Activated T-helper 1 cell treated with anti-CD3 and anti-CD28 coated beads, Interleukin-12 subunit alpha, Interleukin-12 subunit beta, Interleukin-2, Interleukin-4 antibody, amounts not matched to agents 30 ng/mL and 10 ng/mL and 1 ng/mL, durations not matched to agents 14 hours and 24 hours and 36 hours (primary cell): ENCODE measurements at places on chromosomes 6 and 20. TPM values are rescaled to one million over a fixed set of nuclear protein-coding genes. Genes with fewer than 3 reads are reported as not detected.

- peaks cover 15% of the 10 kb centered on the region for H3K4me1 ChIP-seq
- DNase-seq: no peak
- no peak overlapping the region for H3K4me3 ChIP-seq
- peaks cover 3% of the 10 kb centered on the region for H3K27me3 ChIP-seq
- H3K27ac ChIP-seq: no peak overlapping the region
These were observed 7.1 kb downstream of the SGK1 start for GRCh38 chr6:134310817-134311216.

DNA sequence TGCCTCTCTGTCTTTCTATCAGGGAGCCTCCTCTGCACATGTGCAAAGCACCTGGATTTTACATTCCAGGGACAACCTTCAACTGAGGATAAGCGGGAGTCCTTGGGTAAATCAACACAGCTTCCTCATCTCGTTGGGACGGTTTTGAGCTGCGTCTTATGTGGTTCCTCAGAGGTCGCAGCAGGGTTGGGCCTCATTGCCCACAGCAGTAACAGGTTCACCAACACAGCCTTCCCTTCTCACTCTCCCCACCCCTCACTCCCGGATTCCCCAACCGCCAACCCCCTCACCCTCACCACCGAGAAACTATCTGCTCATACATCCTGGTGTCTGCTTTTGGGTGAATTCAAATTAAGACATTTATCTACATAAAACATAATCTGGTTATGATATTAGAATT lies 155.8 kb upstream of the GGTLC1 start:
- H3K4me3 ChIP-seq: no peak overlapping the region
- no peaks in the 10 kb centered on the region for H3K36me3 ChIP-seq
- no peaks in the 10 kb centered on the region for H3K4me1 ChIP-seq
- no peak overlapping the region for H3K27ac ChIP-seq
- H3K27me3 ChIP-seq: no peaks in the 10 kb centered on the region

DNA sequence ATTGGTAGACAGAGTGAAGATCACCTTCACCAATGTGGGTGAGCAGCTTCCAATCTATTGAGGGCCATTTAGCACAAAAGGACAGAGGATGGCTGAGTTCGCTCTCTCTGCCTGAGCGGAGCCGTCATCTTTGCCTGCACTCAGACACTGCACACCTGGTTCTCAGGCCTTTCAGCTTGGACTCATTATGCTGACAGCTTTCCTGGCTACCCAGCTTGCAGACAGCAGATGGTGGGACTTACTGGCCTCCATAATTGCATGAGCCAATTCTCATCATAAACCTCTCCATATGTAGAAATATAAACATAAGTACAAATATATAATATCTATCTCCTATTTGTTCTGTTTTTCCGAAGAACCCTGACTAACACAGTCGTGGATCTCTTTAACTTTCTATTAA lies 13.7 kb downstream of the TBXT start:
- no peaks in the 10 kb centered on the region for H3K36me3 ChIP-seq
- DNase-seq: no peak
- no peaks in the 10 kb centered on the region for H3K4me1 ChIP-seq
- no peak overlapping the region for H3K4me3 ChIP-seq
- H3K27me3 ChIP-seq: peaks cover 2% of the 10 kb centered on the region

- no peaks in the 10 kb centered on the region for H3K36me3 ChIP-seq
- peaks cover 15% of the 10 kb centered on the region for H3K27me3 ChIP-seq
- H3K4me1 ChIP-seq: no peaks in the 10 kb centered on the region
- no peak overlapping the region for H3K4me3 ChIP-seq
- DNase-seq: no peak
These were observed 101.9 kb downstream of the LIN28B start for GRCh38 chr6:105058846-105059245.

DNA sequence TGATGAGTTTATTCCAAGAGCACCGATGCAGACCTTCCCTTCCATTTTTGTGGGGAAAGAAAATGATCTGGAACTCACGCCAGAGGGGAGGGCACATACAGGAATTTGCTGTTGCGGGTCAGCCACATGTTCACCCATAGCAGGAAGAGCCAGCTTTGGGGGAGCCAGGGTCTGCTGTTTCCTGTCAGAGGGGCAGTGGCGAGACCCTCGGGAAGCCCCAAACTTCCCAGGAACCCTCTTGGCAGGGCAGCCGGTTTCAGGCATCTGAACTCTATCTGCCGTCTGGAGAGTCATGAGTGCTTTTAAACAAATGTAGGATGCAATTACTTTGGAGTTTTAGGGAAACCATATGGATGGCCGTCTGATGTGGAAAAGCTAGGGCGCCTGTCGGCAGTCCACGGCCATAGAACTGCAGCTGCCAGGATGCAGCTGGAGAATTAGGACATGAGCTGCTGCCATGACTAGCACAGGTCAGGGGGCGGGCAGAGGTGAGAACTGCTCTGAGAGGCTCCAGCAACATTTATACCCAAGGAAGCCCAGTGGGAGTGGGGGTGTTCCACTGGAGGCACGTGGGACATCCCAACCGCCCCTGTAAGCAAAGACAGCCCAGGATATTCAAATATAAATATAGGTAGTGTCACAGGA lies 14.8 kb upstream of the SERPINB9 start:
- H3K36me3 ChIP-seq: peaks cover 4% of the 10 kb centered on the region
- H3K4me3 ChIP-seq: no peak overlapping the region
- peaks cover 3% of the 10 kb centered on the region for H3K27me3 ChIP-seq
- no peak overlapping the region for H3K27ac ChIP-seq
- DNase-seq: no peak
- H3K4me1 ChIP-seq: peaks cover 16% of the 10 kb centered on the region

DNA sequence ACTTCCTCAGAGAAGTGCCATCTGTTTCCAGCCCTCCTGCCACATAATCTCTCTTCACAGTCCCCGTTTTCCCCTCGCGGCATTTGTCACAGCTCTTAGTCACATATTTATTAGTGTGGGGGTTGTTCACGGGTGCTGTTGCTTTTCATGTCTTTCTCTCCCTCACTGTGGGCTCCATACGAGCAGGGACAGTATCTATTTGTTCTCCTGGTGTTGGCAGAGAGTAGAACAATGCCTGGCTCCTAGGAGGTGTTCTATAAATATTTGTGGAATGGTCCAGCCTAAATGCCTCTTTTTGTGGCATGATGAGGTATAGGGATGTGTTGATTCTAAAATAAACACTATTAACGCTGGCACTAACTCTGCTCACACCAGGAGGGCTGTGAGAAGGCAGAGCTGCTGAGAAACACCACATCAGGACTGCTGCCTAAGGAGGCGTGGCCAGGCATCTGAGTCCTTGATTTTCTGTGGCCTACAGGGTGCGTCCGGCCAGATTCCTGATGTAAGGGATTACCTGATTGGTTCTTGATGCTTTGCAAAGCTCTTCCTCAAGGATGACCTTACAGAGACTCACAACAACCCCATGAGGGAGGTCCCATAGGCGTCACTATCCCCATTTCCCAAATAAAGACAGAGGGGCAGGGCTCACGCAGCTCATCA lies 219.8 kb upstream of the ARID1B start:
- no peak overlapping the region for H3K27ac ChIP-seq
- H3K4me1 ChIP-seq: no peaks in the 10 kb centered on the region
- H3K27me3 ChIP-seq: peaks cover 7% of the 10 kb centered on the region
- no peak overlapping the region for H3K4me3 ChIP-seq
- DNase-seq: no peak
- no peaks in the 10 kb centered on the region for H3K36me3 ChIP-seq

GRCh38 chr6:20949138-20949537 lies 414.9 kb downstream of the CDKAL1 start:
- H3K4me1 ChIP-seq: peaks cover 7% of the 10 kb centered on the region
- no peak for DNase-seq
- no peaks in the 10 kb centered on the region for H3K27me3 ChIP-seq
- no peak overlapping the region for H3K27ac ChIP-seq
- no peak overlapping the region for H3K4me3 ChIP-seq
- H3K36me3 ChIP-seq: no peaks in the 10 kb centered on the region

- H3K4me1 ChIP-seq: no peaks in the 10 kb centered on the region
- no peaks in the 10 kb centered on the region for H3K36me3 ChIP-seq
- DNase-seq: no peak
- no peak overlapping the region for H3K4me3 ChIP-seq
- H3K27ac ChIP-seq: no peak overlapping the region
These were observed 162.5 kb downstream of the KHDC1L start for GRCh38 chr6:73062837-73063236.

DNA sequence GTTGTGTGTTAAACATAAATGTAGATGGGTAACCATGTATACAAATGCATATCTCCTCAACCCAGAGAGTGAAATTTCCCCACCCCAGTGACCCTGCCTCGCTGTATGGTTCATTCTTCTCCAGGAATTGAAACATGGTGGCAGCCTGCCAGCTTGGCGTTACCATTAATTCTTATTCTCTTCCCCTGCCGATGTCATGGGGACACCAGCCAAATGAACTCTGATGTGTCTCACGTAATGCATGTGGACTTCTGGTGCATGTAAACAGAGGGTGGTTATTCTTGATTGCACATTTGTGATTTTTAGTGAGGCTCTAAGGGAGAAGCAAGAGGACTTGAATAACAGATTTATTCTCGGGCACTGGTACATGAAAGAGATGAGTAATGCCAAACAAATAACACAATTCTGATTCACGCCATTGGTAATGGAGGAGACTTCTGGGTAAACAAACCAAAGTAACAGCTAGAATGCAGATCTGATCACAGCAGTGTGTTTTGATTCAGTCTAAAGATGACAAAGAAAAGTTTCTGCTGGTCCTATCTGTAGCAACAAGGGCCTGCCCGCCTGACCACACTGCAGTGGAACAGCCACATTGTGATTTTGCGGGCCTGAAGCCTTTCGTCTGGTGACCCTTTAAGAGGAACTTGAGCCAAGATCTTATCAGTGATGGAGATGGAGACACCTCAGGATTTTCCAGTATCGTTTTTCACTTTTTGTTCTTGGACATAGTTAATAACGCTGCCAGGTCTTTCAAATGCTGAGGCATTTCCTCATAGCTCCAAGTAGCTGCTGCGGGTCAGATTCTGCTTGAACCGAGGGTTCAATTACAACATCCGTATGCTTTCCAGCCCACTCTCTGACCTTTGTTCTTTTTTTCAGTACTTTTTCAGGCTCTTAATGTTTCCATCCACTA lies 171.8 kb upstream of the AKAP12 start:
- DNase-seq: no peak
- H3K4me3 ChIP-seq: no peak overlapping the region
- peaks cover 6% of the 10 kb centered on the region for H3K4me1 ChIP-seq

DNA sequence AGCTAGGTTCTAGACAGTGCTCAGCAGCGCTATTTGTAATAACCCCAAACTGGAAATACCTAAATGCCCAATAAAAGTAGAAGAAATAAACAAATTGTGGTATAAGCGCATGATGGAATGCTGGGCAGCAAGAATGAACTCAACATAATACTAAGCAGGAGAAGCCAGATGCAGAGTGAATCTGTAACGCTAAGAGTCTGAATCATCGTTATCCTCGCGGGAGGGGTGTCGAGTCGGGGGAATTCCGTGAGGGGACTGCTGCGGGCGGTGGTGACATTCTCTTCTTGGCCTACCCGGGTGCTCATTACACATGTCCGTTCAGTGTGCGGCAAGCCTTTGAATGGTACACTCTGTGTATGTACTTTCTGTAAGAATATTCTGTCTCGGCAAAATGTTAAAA lies 83.7 kb downstream of the SULF2 start:
- H3K27me3 ChIP-seq: no peaks in the 10 kb centered on the region
- H3K4me1 ChIP-seq: no peaks in the 10 kb centered on the region
- no peak overlapping the region for H3K4me3 ChIP-seq
- no peaks in the 10 kb centered on the region for H3K36me3 ChIP-seq
- DNase-seq: no peak
- H3K27ac ChIP-seq: no peak overlapping the region

DNA sequence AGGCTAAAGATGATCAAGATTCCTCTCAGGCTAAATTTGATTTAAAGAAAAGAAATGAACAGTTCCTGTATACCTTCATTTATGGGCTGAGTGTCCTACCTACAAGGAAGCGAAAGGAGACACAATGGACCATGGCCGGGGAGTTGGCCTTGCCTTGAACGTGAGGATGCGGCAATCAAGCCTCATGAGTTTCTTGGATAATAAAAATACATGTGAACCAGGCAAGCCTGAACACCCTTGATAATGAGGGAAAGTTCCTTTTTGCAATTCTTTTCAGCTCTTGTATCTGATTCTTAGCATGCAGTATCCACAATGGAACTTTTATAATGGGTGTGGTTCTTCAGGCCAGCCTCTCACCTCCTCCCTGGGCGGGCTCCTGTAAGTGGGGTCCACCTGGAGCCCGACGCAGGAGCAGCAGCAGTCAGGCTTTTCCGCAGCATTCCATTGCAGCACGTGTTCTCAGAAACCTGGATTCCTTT lies 83.8 kb downstream of the RNASET2 start:
- no peak overlapping the region for H3K4me3 ChIP-seq
- DNase-seq: no peak
- H3K4me1 ChIP-seq: no peaks in the 10 kb centered on the region
- no peaks in the 10 kb centered on the region for H3K36me3 ChIP-seq

- DNase-seq: no peak
- no peak overlapping the region for H3K27ac ChIP-seq
- peaks cover 4% of the 10 kb centered on the region for H3K27me3 ChIP-seq
- H3K4me1 ChIP-seq: no peaks in the 10 kb centered on the region
- H3K36me3 ChIP-seq: peaks cover 5% of the 10 kb centered on the region
- no peak overlapping the region for H3K4me3 ChIP-seq
These were observed 74.5 kb downstream of the GFOD1 start for GRCh38 chr6:13412639-13413465.

GRCh38 chr6:14897831-14898230 lies 348.0 kb upstream of the JARID2 start:
- no peaks in the 10 kb centered on the region for H3K36me3 ChIP-seq
- DNase-seq: no peak
- H3K4me3 ChIP-seq: no peak overlapping the region
- H3K27ac ChIP-seq: no peak overlapping the region
- H3K4me1 ChIP-seq: peaks cover 6% of the 10 kb centered on the region

DNA sequence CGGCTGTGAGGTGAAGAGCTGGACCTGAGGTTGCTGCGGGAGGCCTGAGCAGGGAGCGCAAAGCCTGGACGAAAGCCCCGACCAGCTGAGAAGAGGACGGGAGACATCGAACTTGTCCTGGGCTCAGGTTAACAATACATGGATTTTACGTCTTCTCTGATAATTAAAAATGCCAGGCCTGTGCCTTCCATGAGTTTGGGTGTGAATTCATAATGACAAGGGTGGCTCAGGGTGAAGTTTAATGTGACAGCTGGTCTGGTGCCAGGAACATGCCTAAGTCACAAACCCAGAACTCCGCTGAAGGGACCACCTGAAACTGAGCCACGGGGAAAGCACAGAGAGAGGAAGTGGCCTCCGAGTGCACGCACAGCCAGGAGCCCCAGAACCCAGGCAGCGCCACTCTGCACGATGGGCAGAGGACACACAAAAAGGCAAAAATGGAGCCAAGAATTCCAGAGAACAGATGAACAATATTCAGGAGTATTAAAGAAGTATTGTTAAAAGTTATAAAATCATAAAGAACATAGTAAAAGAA lies 150.1 kb upstream of the RPS6KA2 start:
- H3K4me3 ChIP-seq: no peak overlapping the region
- no peak for DNase-seq
- no peaks in the 10 kb centered on the region for H3K27me3 ChIP-seq
- H3K36me3 ChIP-seq: no peaks in the 10 kb centered on the region
- no peaks in the 10 kb centered on the region for H3K4me1 ChIP-seq

- H3K4me3 ChIP-seq: no peak overlapping the region
- DNase-seq: no peak
- peaks cover 41% of the 10 kb centered on the region for H3K27me3 ChIP-seq
- H3K36me3 ChIP-seq: no peaks in the 10 kb centered on the region
These were observed 999 bp downstream of the THBS2 start for GRCh38 chr6:169252505-169253189.

Gene SLC17A2
- total RNA-seq: 0.10 TPM in 2 replicates

Gene IER3
- total RNA-seq: 578 and 603 TPM in 2 replicates

Gene VNN1
- not detected in 2 replicates for total RNA-seq

Gene SEL1L2
- total RNA-seq: not detected in 2 replicates

Gene DSP
- not detected in 2 replicates for total RNA-seq

Gene RNF39
- not detected in 2 replicates for total RNA-seq

Gene MMP24
- 0.05 TPM in 1 of 2 replicates, not detected in the other for total RNA-seq

Gene KCNG1
- 2.8 and 3.1 TPM in 2 replicates for total RNA-seq

Gene FUT9
- total RNA-seq: not detected in 2 replicates

Gene CTAGE9
- total RNA-seq: not detected in 2 replicates

Gene SULF2
- total RNA-seq: 0.52 and 0.66 TPM in 2 replicates
